ENCODE measurements at places on chromosomes 12 and 14.

GRCh38 chr14:105413544-105413886, 6.1 kb upstream of the MTA1 start:
- DNase-seq: no peak

DNA sequence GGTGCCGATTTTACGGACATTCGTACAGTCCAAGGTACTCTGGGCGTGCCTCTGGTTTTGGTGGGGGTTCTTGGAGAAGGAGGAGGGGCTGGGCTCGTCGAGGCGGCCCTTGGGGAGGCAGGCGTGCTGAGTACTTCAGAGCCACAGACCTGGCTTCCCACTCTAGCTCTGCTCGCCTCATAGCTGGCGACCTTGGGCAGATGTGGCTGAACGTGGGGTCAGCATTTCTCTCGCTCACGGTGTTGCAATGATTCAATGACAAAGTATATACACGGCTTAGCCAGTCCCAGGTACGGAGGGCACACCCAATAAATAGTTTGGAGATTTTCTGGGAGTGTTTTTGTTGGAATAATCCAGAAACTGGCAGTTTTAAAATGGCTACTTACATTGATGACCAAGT, 75.1 kb downstream of the FOXN4 start:
- DNase-seq: no peak

DNA sequence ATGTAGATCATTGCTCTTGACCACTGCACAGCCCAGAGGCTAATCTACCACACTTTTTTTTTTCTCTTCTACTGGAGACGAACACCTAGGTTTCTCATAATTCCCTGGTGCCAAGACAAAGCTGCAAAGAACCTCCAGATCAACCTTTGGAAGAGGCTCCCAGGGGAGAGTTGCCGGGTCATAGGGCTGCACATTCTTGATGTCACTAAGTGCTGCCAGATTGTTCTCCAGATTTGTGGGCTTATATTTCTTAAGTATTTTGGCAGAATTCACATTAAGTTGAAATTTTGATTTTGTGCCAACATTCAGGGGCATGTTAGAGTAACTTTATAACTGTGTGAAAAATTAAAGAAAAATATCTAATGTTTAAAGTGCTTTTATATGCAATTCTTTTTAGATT, 13.5 kb upstream of the PDZRN4 start:
- DNase-seq: no peak

DNA sequence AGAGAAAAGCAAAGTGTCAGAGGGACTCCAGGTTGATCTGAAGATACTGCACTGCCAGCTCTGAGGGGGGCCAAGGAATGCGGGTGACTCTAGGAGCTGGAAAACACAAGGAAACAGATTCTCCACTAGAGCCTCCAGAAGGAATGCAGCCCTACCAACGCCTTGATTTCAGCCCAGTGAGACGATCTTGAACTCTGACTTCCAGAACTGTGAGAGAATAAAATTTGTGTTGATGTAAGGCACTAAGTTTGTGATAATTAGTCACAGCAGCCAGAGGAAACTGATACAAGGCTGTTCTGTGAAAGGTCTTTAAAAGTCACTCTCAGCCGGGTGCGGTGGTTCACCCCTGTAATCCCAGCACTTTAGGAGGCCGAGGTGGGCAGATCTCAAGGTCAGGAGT, 34.2 kb downstream of the CKAP4 start:
- DNase-seq: no peak

- DNase-seq: no peak
These were observed 1.2 kb downstream of the SCNN1A start for GRCh38 chr12:6374028-6374785.

DNA sequence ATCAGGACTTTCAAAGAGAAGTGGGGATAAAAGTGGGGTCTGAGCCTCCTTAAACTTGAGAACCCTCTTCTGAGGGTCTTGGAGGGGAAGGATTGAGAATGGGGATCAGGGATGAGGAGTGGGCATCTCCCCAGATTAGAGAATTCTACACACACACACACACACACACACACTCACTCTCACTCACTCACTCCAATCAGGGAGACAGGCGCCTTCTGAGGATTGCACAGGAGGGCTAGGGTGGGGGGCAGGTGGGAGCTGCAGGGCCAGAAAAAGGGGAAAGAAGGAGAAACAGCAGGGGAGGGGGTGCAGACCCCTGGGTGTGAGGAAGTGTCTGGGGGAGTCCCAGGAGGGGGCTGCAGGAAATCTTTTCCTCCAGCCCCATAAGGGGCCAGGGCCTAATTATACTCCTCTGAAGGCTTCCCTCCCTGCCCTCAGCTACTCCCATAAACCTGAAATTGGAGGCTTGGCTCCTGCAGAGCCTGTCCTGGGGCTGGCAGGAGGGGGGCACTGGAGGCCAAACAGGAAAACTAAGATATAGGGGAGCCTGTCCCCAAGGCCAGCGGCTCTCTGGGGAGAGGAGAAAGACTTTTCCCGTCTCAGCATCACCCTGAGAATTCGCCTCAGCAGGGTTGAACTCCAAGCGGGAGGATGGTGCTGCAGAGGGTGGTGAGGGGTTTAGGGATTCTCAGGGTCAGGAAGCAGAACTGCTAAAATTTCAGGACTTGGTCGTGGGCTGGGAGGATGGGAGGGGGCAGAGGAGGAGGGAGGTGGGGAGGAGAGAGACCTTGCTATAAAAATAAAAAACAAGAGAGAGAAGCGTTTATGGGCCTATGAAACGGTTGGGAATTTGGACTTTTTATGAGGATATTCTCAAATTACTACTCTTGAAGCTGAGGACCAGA, 1.6 kb downstream of the HOXC9 start:
- DNase-seq: no peak

- no peak for DNase-seq
These were observed 79.9 kb downstream of the HECTD1 start for GRCh38 chr14:31127690-31128089.

- DNase-seq: no peak
These were observed 36.4 kb downstream of the SAMD4A start for GRCh38 chr14:54603362-54603761.

DNA sequence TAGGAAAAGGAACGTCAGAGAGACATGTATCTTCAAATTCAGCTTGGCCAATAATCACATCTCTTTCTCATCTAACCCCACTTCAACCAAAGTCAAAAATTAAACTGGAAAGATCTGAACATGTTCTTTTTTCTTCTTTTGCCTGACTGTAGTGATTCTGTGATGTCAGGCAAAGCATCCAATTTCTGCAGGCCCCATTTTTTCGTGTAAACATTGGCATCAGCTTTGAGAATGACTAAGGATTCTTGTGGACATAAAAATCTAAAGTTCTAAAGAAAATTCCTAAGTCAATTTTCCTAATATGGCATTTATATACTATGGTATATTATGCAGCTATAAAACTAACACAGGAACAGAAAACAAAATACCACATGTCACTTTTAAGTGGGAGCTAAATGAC, 89.1 kb downstream of the STXBP6 start:
- DNase-seq: no peak

DNA sequence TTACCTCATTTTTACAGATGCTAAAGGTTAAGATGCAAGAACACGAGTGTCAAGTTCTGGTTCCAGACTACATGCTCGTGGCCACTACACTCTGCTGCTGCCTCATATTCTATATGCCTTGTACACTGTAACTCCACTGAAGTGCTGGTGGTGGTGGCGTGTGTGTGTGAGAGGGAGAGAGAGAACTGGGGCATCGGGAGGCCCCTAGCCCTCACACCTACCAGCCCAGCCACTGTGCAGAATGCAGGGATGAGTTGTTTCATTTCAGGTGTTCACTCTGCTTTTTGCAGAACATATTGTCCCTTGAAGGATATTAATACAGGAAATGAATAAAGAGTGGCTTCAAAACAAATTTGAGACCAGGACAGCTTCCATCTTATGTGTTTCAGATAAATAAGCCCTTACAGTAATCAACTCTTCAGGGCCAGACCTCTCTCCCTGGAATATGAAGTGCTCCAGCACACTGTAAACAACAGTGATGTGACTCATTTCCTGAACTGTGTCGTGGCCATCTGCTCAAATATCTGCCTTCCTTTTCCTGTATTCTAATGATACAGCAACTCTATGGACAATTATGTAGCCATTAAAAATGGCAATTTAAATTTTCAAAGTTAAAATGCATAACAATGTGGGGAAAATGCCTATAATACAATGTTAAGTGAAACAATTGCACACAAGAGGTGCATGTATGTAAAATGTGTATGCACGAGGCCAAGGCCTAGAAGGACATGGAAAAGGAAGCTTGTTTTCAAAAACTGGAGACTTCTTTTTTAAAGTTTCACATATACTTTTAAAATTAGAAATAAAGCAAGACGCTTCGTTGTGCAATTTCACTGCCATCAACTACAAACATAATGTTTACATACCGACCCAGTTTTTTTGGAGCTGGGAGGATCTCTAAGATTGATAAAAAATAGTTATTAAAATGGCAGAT, 215.4 kb downstream of the PELI2 start:
- DNase-seq: peak; percentile 47

DNA sequence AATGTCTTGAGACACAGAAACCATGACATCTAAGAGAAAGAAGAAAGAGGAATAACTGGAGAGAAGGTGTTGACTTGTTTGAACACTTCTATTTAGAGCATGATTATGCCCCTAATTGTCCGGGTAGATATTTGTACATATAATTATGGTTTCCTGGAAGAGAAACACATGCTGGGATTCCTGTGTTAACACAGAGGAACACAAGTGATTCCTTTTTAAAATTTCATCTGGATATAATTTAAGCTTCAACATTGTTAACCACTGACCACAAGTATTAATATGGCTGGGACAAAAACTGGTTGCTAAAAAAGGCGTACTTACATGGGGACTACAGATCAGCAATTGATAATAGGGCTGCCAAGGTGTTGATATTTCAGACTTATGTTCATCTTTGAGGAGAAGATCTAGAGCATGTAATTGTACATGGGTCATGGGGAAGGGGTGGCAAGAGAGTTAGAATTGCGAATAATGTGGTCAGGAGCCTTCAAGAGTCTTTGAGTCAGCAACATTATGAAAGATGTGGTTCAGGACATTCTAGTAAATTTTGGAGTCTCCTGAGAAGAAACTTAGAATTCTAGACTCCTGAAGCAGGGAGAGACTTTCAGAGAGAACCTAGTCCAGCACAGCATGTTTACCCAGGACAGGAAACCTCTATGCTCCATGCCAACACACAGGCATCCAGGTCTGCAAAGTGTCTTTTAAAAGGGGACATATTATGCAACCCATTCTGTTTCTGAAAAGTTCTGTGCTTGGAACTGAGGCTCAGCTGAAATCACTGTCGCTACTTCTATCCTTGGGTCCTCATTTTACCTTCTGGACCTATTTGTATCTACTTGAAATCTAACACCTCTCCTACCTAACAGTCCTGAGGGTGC, 56.5 kb downstream of the SLC38A1 start:
- DNase-seq: no peak

- DNase-seq: no peak
These were observed 136.2 kb downstream of the ETV6 start for GRCh38 chr12:11785712-11786111.

DNA sequence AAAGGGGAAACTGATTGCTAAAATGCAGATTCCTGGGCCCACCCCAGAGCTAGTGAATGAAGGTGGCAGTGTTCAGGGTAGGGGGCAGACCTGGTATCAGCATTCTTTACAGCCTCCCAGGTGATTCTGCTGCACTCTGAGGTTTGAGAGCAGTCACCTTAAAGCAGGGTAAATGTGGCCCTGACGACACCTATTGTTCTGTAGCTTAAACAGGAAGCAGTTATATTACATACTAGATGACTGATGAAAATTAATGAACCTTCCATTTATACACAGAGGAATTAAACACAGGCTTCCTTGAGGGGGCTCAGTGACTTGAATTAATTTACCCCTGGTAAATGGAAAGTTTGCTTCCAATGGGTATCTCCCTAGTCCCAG, 25.3 kb downstream of the NUAK1 start:
- DNase-seq: no peak

DNA sequence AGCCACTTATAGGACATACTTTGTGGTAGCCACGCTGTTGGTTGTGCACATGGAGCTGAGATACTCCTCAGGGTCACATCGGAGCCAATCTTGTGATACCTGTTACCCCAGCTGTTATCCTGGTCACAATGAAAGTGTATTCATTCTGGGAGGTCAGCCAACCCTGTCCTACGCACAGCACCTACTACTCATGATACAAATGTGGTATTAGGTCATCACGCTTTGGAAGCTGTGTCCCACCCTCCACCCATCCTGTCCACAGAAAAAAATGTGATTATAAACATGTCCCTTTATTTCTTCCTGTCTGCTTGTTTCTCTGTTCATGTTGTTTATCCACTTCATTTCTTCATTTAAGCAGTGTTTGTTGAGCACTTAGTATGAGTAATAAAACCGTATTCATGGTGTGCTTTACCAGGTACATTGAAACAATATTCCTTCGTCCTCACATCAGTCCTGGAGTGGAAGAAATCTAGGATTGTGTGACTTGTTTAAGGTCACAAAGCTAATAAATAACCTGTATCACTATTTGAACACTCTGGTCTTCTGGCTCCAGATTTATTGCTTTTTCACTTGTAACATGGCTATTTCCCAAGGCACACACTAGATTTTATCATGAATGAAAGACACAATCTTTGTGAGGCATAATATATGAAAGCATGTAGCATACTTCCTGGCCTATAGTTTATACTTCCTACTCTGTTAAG, 73.1 kb downstream of the DERA start:
- DNase-seq: no peak

- no peak for DNase-seq
These were observed 130.4 kb downstream of the PAWR start for GRCh38 chr12:79560225-79560889.

DNA sequence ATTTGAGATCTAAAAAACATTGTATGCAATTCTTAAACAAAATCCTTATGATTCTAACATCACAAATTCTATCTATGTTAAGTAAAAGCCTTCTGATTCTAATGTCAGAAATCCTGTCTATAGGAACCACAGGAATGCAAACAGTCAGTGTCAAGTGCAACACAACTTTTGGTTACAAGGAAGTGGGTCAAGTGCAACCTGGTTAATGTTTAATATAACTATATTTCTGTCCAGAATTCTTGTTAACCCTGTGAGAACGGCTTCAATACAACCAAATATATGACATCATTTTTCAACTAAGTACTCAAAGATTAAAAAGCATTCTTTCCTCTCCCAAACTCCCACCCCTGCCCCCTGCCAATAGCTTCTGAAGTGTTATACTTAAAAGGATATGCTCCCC, 107.9 kb upstream of the PLEKHA5 start:
- peak; percentile 7 for DNase-seq

DNA sequence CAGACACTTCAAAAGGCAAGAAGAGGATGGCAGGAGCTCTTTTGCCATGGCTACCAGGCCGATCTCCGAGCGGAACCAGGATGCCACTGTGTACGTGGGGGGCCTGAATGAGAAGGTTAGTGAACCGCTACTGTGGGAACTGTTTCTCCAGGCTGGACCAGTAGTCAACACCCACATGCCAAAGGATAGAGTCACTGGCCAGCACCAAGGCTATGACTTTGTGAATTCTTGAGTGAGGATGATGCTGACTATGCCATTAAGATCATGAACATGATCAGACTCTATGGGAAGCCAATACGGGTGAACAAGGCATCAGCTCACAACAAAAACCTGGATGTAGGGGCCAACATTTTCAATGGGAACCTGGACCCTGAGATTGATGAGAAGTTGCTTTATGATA, 9.8 kb downstream of the GARIN2 start:
- DNase-seq: no peak
